DMS53 (cell line): ENCODE measurements at places on chromosomes 4 and X.
A peak's percentile ranks its signal among the peaks of the same experiment; 100 is the strongest.

GRCh38 chrX:10022580-10023245 lies 55.6 kb downstream of the CLDN34 start:
- DNase-seq = no peak

DNA sequence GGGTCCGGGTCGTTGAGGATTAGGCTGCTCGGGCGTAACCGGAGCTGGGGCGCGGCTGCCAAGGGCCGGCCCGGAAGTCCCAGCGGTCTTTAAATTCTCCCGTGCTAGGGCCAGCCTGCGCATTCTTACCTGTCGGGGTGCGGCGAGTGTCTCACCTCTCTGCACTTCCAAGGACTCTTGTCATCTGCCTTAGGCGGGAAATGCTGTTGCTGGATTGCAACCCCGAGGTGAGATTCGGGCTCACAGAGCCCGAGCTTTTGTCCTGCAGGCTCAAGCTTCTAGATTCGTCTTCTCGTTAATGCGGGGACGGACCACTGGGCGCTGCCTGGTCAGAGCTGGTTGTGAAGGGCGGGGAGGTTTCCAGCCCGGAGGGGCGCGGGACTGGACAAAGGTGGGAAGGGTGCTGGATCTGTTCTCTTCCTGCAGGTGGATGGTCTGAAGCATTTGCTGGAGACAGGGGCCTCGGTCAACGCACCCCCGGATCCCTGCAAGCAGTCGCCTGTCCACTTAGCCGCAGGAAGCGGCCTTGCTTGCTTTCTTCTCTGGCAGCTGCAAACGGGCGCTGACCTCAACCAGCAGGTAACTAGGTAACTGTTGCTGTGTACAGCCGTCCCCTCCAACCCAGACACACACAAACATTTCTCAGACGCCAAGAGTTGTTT lies at the start of gene ANKRD37:
ANKRD37 (plus strand) TSS at position 118 of the 662 bp plus-strand sequence; CDS start at position 201, 83 bp downstream.
- peak; percentile 95 for DNase-seq

DNA sequence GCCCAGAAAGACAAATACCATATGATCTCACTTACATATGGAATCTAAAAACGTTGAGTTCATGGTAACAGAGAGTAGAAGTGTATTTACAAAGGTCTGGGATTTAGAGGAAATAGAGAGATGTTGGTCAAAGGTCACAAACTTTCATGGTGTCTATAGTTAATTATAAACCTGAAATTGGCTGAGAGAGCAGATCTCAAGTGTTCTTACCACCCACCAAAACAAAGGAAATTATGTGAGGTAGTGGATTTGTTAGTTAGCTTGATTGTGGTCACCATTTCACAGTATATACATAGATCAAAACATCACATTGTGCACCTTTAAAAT lies 186.8 kb downstream of the NWD2 start:
- peak; percentile 95 for DNase-seq

DNA sequence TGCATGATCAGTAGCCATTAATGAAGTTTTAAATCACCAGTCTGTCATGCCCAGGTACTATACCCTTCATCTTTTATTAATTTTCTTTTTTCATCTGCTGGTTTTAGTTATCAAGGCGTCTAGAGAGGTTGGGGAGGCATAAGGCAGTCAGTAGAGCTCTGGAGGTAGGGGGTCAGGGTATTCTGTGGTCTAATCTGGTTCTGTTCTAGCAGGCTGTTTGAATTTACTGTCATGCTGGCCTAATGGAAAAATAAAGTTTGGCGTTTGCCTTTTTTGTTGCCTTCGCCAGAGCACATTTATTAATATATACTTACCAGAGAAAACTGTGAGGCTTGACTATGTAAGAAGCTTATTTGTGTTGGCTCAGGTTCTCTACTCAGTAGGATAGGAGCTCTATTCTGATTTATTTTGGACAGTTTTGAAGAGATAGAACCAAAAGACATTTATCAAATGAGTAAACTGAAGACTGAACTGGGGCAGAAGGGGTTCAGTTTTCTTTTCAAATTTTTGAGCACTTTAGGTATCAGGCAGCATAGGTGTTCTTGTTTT lies 46.9 kb downstream of the TMEM131L start:
- no peak for DNase-seq

GRCh38 chr4:100985576-100985975 lies 361.8 kb downstream of the PPP3CA start:
- DNase-seq = no peak

GRCh38 chr4:186775902-186776301 lies 52.2 kb upstream of the FAT1 start:
- no peak for DNase-seq

DNA sequence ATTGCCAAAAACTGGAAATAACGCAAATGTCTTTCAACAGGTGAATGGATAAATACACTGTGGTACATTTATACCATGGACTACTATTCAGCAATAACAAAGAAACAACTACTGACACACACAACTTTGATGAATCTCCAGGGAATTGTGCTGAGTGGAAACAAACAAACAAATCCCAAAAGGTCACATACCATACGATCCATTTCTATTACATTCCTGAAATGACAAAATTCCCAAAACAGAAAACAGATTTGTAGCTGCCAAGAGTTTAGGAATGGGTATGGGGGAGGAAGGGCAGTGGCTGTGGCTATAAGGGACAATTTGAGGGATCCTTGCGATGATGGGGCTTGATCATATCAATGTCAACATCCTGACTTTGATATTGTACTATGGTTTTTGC lies 2.5 kb downstream of the ZNF182 start:
- no peak for DNase-seq

GRCh38 chr4:23365871-23366556 lies 523.8 kb downstream of the PPARGC1A start:
- DNase-seq = no peak

DNA sequence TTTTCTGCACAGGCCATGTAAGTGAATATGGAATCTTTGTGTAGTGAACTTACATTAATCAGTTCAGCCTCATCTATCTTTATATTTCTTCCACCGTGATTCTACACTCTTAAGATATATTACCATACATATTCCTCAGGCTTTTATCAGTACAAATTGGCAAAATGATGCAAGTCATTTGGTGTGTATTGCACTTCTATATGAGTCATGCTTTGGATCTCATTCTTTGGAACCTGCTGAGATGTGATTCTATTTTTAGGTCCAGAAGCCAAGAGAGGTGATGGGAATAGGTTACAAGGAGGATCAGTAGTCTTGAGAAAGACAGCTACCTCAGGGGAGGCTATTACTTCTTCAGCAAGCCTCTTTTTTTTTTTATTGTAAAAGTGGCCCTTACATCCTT lies 204.4 kb downstream of the ZNF330 start:
- DNase-seq = no peak

GRCh38 chrX:47498411-47498810 lies 15.4 kb upstream of the ZNF41 start:
- no peak for DNase-seq

DNA sequence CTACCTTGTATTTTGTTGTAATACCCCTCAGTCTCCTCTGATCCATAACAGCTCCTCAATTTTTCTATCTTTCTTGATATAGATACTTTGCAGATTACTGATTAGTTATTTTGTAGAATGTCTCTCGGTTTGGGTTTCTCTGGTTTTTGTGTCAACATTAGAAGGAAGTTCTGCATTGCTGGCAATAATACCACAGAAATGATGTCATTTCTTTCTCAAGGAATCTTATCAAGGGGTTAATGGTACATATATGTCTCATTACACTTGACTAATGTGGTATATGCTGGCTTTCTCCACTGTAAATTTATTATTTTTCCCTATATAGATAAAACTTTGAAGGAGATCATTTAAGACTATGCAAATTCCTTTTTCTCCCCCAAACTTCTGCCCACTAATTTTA lies 183.6 kb upstream of the DKK2 start:
- DNase-seq = no peak
